Stimulated activated CD4-positive, alpha-beta T cell treated with anti-CD3 and anti-CD28 coated beads, Interleukin-15, amount 100 ng/mL, for 1 hour (primary cell): ENCODE measurements at places on chromosomes 11 and 22.

GRCh38 chr11:103907136-103907535, 129.3 kb upstream of the DDI1 start:
- DNase-seq, result no peak

DNA sequence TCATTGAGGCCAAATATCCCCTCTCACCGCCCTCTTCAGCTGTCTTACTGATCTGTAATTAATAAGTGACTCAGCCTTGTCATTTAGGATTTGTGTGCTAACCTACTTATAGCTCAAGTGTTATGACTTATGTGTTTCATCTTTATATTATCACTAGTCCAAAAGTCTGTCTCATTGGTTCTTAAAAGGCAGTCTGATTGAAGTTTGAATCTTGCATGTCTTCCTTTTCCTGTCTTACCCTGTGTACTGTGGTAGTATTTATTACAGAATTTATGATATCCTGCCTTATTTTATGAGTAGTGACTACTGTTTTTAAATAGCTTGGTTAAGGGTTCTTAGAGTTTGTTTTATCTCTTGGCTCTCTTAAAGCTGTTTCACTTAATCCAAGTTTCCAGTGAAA, 6.3 kb downstream of the DEPDC7 start:
- no peak for DNase-seq

DNA sequence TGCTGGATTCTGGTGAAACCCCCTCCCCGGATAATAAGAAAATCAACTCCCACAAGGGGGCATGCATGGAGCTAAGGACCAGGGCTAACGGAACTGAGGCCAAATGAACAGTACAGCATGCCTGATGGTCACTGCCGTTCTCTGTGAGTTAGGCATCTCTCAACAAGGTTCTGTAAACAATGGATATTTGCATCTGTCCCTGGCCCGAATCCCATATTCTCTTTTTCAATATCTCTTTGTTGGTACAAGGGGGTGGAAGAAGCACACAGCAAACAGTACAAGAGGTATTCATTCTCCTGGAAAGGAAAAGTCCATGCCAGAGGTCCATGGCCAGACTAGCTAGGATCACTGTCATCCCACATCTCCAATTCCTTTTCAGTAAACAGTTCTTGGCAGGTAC, 32.2 kb upstream of the APOA1 start:
- no peak for DNase-seq

GRCh38 chr11:116176484-116177005, 596.2 kb downstream of the BUD13 start:
- DNase-seq, result no peak

- no peak for DNase-seq
These were observed 139.3 kb downstream of the FBXO7 start for GRCh38 chr22:32613773-32614392.

DNA sequence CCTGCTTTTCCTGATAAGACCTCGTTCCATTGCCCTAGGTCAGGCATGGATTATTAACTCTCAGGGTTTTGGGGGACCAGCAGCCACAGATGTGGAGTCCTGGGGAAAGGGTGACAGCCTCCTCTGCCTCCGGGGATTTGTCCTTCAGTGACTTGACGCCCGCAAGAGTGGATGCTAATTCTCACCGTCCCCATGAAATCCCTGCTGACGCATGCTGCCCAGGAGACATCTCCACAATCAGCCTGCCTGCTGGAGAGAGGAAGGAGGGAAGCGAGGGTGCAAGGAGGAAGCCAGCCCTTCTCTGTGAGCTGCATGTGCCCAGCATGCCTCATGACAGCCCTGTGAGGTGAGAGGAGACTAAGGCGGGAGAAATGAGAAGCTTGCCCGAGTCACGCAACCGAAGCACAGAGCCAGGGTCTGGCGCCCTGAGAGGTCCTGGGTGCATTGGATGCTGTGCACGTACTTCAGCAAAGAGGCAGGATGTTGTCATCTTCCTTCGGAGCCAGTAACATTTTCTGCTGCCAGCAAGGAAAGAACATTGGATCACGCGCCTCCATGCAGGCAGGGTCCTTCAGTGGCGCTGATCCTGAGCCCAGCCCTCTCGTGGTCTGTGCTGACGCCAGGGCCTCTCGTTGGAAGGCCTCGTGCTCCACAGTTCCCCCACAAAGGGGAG, 27.3 kb upstream of the KRTAP5-6 start:
- no peak for DNase-seq

DNA sequence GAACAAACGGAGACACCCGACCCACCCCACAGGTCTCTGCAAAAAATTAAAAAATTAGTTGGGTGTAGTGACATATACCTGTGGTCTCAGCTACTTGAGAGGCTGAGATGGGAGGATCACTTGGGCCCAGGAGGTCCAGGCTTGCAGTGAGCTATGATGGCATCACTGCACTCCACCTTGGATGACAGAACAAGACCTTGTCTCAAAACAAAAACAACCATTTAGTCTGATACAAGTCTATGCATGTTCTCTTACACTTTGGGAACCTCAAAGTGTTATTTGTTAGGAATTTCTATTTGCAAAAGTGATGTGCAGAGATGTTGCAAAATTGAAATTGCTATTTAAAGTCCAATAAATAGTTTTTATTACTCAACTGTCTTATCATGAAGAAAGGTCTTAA, 14.3 kb downstream of the ATG13 start:
- no peak for DNase-seq

DNA sequence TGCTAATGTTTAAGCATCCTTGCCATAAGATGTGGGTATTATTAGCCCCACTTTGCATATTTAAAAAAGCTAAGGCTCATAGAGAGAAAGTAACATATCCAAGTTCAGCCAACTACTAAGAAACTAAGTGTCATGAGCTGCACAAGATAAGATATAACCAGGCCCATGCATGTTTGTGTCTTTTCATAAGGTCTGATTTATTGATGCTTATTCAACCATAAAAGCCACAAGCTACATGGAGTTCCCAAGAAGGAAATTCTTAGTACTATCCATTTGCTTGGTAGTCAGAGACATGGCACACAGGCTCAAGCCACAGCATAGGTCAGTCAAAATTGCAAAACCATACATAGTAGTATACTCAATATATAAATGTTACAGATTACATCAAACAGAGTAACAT, 488.5 kb downstream of the SOX6 start:
- no peak for DNase-seq

GRCh38 chr11:11313426-11313825, 39.6 kb downstream of the CSNK2A3 start:
- no peak for DNase-seq

DNA sequence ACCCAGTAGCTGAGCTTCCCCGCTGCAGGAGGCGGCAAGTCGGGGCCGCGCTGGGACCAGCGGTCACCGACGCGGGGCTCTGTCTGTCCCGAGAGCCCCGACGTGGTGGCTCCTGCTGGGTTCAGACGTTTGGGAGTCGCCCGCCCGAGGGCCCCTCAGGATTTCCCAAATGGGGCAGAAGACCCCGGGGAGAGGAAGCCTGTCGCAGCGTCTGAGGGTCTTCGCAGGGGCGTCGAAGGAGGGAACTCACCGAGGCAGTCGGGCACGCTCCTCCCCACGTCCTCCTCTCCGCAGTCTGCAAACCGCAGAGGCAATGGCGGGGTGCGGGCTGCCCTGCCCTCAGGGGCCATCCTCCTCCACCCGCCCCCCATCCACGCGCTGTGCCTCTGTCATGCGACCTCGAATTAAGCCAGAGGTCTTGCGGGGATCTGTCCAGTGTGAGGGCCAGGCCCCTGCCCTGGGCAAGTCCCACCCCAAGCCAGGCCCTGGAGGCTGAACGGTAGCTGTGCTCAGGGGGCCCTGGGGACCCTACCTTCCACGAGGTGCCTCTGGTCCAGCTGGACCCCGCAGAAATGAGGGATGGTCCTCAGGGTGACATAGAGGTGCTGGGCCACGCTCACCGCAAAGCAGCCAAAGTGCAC, 12.5 kb downstream of the IL17REL start:
- DNase-seq, result no peak

DNA sequence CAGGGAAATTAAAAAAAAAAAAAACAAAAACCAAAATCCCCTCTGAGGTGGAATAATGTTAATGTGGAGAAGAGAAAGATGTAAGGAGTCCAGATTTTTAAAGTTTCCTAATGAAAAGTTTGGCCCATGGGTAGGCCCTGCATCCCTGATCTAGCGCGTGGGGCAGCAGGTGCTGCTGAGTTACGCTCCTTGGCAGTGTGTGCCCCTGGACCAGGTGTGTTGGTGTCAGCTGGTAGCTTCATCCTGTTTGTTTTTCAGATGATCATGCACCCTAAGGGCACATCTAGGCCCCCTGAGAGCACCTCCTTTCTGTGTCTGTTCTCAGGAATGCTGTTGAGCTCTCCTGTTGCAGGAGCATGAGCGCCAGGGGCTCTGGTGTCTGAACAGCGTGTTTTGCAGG, 6.7 kb downstream of the DGCR8 start:
- DNase-seq, result no peak

GRCh38 chr11:47208628-47209027, 6.1 kb upstream of the DDB2 start:
- no peak for DNase-seq

DNA sequence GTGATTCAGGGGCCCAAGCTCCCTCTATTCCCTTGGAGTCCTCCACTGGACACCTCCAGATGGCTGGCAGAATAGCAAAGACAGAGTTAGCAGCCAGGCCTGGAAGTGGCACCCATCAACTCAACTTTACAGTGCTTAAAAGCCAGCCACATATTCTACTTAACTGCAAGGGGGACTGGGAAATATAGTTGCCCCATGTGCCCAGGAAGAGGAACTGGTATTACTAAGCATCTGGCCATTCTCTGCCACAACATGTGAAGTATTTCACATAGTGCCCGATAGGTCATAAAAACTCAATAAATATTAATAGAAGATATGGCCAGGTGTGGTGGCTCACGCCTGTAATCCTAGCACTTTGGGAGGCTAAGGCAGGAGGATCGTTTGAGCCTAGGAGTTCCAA, 5.5 kb upstream of the IL10RA start:
- DNase-seq, result no peak

DNA sequence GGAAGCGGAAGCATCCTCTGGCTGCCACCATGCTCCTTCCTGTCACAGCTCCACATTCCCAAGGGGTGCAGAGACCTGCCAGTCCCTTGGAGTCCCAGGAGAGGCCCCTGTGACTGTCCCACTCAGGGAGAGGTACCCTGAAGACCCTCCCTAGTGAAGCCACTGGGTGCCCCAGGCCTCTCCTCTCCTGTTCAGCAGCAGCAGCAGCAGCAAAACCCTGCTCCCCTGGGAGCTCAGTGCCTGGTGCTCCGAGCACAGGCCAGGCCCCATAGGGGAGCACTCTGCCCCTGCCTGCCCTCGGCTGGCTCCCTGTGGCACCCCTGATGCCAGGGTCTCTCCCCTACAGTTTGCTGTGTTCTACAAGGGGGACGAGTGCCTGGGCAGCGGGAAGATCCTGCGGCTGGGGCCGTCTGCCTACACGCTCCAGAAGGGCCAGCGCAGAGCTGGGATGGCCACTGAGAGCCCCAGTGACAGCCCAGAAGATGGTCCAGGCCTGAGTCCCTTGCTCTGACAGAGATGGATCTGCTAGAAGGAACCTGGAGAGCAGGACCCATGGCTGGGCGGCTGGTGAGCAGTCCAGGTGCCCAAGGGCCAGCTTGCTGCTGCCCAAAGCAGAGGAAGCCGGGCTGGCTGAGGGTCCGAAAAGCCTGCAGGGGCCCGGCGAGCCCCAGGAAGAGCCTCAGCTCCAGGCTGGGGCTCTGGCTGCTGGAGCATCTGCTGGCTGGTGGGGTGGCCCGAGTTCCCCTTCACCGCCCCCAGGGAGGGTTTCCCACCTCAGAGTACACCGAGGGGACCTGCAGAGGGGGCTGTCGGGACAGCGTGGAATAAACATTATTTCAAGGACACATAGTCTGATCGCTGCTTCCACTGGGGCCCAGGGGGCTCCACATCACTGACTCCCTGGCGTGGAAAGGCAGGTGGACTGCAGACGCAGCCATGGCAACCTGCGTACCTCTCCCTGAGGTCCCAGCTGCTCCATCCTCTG, 21.3 kb downstream of the TRMU start:
- DNase-seq, result no peak

GRCh38 chr11:87300640-87301380, 263.1 kb downstream of the TMEM135 start:
- DNase-seq, result no peak

DNA sequence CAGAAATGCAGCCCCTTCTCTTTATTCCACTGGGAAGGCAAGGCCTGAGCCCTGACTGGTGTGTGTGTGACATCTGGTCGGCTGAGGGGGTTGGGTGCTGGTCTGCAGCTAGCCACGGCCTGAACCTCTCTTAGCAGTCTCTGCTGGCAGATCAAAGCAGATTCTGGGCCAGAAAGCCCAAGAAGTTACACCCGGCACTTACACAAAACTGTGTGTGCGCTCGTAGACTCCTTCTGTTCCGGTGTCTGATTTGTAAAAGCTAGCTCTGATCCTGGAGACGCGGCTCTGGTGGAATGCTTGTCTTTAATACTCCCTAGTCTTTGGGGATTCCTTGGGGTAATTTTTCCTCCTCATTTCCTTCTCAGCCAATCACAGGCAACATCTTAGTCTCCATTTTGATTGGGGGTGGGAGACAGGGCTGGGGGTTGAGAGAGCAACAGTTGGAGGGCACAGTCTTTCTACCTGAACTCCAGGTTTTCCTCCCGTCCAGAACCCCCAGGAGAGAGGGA, 5.5 kb downstream of the PKNOX2 start:
- no peak for DNase-seq
